IMR-90 (cell line): ENCODE measurements at places on chromosomes 1 and 21. TPM values are rescaled to one million over a fixed set of nuclear protein-coding genes. Genes with fewer than 3 reads are reported as not detected.

PCAT6 gene
- total RNA-seq, result 0.56 TPM in 1 of 2 replicates, not detected in the other

NFASC gene
- 0.18 and 0.28 TPM in 2 replicates for total RNA-seq

TCHH gene
- not detected in 2 replicates for total RNA-seq

SYNC gene
- total RNA-seq, result 103 and 139 TPM in 2 replicates

SPRR2B gene
- total RNA-seq, result not detected in 2 replicates

C4BPA gene
- not detected in 2 replicates for total RNA-seq

LAMC1 gene
- 361 and 394 TPM in 2 replicates for total RNA-seq

GRCh38 chr1:56584910-56585528 is 5.7 kb upstream of the PLPP3 start:
- peak; percentile 77 for DNase-seq

DNA sequence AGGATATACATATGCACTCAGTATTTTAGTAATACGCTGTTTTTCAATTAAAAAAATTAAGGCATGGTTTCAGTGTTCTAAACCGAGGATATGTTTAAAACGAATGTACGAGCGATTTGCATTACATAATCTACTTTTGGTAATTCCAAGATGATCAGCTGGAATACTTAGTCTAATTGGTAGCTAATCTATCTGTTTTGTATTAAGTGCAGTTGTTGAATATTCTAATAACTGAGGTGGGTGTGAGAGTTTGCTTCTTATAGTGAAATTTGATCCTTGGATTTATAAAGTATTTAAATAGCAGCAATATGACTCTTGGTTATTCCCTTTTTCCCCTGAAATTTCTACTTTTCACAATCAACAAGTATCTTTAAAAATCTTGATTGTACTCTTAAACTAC is 1.3 kb downstream of the RNF2 start:
- DNase-seq, result no peak

DNA sequence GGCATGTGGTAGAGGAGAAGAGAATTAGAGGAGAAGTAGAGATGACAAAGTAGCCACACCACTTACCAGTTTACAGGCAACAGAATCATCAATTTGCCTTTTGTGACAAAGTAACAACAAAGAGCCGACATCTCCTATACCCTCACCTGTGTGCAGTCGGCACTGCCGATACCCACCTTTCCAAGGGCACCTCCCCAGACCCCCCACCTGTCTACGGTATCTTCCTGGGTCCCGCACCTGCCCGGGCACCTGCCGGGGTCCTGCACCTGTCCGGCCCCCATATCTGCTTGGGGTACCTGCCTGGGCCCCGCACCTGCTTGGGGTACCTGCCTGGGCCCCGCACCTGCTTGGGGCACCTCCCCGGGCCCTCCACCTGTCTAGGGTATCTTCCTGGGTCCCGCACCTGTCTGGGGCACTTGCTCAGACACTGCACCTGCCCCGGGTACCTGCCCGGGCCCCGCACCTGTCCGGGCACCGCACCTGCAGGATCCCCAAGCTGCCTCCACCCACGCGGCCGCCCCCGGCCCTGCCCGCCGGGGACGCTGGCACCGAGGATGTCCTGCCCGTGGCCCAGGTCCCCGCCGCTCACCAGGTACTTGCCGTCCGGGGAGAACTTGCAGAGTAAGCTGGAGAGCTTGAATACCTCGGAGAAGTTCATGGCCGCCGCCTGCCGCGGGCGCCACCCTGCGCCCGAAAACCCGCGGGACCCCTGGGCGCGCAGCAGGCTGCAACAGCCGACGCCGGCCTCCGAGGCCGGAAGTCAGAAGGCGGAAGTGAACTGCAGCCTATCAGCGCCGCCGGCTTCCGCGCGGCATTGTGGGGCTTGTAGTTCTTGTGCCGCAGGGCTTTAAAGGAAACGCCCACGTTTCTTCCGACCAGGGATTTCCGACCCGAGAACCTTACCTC is at the start of gene WRAP73:
TSS of gene WRAP73 (minus strand) at position 762 of the 906 bp plus-strand sequence. CDS start at position 658, 104 bp downstream.
- peak; percentile 89 for DNase-seq

- peak; percentile 56 for DNase-seq
Measured at GRCh38 chr1:203628201-203629015, 1.8 kb downstream of the ATP2B4 start.

GRCh38 chr1:78760858-78761257 is 111.2 kb downstream of the IFI44 start:
- peak; percentile 36 for DNase-seq

DNA sequence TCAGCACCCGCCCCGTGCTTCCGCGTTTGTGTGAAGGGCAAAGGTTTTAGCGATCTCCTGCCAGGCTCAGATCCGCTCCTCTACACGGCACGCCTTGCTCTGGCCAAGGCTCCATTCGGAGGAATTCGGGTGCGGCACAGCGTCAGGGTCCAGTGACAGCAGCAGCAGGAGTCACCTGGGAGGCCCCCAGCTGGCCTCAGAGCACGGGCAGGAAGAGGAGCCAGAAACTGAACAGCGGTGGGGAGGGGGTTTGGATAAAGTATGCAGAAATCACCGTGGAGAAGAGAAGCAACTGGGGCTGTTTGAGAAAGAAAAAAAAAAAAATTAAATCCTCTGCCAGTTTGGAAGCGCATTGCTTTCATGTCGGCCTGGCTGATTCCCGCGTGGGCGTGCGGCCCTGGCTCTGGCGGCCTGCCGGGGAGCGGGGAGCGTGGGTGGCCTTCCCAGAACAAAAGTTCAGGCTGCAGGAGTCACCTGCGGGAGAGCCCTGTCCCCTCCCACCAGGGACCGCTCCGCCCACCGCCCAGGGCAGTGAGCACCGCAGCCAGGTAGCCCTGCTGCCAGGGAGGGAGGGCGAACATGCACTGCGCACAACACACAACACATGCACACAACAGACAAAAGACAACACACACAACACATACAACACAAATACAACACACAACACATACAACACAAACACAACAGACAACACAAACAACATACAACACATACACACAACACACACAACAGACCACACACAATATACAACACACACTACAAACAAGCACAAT is 107.6 kb downstream of the ETS2 start:
- DNase-seq, result peak; percentile 69

- peak; percentile 77 for DNase-seq
Measured at GRCh38 chr1:54312796-54313316, 93.3 kb downstream of the SSBP3 start.

DNA sequence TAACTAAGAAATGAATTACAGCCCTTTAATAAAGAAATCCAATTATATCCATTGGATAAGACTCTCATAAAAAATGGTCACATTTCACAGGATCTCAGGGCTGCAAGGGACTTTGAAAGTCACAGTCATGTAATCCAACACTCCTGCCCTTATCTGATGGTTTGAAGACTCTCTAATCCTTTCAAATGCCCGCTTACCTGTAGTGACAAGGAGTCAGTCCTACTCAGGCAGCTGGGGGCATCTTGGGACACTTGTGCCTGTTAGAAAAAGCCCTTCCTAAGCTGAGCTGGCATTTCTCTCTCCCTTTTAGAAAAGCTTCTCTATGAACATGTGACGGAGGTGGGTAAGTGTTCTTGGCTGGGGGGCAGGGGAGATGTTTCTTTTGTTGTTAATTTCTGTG is 11.0 kb upstream of the ZNF691 start:
- DNase-seq, result no peak

DNA sequence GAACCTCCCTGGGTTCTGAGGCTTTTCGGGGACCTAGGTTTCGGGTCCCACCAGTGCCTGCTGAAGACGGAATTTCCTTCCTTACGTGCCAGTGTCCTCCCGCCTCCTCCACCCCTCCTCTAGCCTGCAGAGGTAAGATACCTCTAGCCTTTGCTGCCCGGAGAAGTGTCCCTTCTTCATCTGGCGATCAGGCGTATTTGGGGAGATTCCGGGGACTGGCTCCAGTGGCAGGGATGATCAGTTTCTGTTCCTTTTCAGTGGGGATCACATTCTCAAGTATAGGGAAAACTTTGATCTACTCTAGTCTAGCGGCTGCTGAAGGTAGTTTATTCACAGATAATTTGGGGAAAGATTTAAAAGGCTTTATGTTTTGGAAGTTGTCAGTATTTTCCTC is 674 bp downstream of the CEP350 start:
- DNase-seq, result peak; percentile 5

DNA sequence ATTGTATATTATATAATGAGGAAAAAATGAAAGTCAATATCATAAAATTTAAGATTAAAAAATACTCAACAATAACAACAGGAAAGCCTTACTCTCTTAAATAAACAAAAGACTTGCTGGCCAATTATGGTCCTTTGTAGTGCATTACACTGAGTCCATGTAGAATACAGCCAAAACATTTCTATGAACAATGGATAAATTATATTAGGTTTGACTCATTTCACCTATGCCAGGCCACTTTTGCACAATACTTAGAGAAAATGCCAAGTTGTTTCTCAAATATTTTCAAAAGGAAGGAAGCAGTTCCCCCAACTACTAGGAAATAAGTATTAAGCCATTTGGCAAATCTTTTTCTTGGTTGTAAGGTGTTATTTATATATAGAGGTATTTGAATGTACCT is 19.8 kb upstream of the UCK2 start:
- no peak for DNase-seq

DNA sequence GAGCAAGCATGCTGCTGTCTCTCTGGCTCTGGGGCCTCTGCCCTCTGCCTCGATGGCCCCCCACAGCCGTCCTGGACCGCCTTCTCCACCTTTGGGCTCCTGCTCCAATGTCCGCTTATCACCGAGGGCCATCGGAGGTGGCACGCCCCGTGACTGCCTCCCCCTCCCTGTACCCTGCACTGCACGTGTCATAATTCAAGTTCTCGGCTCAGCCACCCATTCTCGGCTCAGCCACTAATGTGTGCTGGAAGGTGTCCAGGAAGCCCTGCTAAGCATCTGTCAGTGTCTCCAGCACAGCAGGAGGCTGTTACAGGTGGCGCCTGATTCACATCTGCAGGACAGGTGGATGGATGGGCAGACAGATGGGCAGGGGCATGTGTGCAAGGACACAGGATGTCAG is 45.5 kb downstream of the TP73 start:
- DNase-seq, result no peak

- no peak for DNase-seq
Measured at GRCh38 chr1:186183970-186184628, 191.0 kb downstream of the TPR start.

DNA sequence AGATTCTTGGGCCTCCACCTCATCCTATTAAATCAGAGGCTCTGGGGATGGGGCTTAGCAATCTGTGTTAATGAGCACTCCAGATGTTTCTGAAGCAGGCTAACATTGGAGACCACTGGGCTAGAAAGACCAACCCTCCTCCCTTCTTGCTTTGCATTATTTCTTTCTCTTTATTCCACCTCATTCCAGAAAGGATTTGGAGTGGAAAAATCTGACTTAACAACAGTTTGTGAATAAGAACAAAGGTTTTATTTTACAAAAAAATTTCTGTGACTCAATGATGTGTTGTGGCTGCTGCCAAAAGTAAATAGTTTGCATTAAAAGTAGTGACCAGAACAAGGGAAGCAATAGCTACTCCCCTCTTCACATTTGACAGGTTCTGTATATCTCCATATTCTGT is 79.4 kb downstream of the TGFB2 start:
- no peak for DNase-seq

- peak; percentile 10 for DNase-seq
Measured at GRCh38 chr1:216057063-216057462, 366.2 kb downstream of the USH2A start.

DNA sequence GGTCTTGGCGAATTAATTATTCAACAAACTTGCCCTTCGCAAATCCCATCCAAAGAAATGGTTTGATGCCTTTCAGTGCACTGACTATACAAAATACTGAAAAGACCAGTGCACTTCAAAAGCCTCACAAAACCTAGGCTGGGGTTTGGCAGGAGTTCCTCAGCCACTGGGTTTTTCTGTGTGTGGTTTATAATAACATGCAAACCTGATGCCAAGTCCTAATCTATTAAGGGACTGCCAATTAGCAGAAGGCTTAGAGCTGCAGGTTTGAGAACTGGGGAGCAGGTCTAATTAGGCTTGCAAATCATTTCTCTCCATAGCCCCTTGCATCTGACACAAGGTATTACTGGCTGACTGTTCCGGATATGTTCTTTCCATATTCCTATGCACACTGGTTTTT is 27.7 kb downstream of the PLPP3 start:
- DNase-seq, result no peak

DNA sequence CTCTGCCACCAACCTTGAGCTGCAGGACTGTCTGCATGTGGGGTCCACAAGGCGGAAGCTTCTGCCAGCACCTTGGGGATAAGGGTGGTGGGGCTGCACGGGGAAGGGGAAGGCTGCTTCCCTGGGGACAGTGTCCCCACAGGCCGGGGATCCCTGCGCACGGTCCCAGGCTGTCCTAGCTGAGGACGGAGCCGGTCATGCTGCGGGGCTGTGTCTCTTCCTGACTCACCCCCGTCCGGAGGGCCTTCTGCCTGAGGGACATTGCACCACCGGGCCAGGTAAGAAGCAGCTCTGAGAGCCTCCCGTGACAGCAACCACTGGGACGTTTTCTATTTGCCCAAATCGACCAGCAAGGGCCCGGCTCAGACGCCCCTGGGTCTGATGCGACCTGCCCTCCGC is 29.9 kb downstream of the KRTAP10-1 start:
- DNase-seq, result no peak

DNA sequence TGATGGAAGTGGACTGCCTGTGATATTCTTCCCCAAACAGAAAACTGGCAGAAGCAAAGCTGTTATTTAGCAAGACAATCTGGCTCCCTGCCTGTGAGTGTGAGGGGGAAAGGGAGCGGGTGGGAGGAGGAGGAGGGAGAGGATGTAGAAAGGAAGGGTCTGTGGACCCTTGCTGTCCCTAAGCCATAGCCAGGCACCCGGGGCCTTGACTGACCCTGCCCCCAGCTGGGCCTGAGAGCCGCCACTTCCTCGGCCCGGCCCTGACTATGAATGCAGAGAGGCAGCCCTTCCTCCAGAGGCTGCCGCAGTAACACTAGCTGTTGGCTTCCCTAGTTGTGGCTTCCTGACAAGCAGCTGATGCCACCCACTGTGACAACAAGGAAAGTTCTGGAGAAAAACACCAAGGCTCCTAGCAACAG is 13.9 kb downstream of the PLA2G2F start:
- DNase-seq, result no peak

DNA sequence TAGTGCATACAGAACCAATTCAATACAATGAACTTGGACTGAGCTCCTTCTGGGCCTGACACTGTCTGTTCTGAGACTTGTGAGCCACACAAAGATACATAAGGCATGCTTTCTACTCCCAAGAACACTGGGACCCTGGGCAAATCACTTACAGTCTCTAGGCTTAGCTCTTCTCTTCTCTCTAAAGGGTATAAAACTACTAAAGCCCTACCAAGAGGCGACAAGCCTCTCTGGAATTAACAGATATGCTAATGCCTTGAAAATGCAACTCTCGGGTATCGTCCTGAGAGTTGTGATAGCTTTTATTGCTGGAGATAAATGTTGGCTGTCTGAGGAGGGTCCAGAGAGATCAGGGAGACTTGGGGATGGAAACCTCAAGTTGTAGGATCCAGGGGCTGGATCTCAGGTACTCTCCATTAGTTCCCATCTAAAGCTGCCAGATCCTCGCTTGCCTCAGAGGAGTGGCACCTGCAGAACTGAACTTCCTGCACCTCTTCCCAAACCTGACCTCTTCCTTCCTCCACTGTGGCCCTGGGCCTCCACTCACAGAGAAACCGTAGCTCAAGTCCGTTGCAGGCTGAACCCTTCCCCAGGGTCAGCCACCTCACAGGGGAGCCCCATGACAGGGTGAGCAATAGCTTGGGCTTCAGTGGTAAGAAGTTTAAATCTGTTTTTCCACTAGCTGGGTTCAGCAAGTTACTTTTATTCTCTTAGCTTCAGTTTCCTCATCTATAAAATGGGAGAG is 11.5 kb upstream of the CFAP45 start:
- DNase-seq, result no peak

- DNase-seq, result peak; percentile 99
Measured at GRCh38 chr1:201713086-201713810, 115.7 kb upstream of the IPO9 start.
